ENCODE measurements at places on chromosomes 1 and 21.
A peak's percentile ranks its signal among the peaks of the same experiment; 100 is the strongest.

- peak; percentile 14 for DNase-seq
Measured at GRCh38 chr1:55129194-55129728, 85.9 kb downstream of the USP24 start.

GRCh38 chr1:54606096-54606989, 17.0 kb downstream of the FAM151A start:
- DNase-seq, result no peak

DNA sequence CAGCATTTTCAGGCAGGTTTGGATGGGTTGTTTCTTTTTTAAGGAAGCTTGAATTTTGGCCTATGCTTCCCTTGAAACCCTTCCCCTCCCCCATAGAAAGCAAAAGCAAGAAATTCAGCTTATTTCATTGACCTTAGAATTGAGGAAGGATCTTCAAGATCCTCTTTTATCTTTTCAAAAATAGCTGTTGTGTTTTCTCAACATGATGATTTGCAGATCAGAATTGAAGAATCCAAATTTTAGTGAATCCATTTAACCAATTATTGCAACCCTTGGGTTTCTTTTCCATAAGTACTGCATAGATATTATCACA, 73.7 kb downstream of the LRRC8C start:
- no peak for DNase-seq

GRCh38 chr1:235366286-235366685, 941 bp upstream of the TBCE start:
- DNase-seq, result no peak

GRCh38 chr1:8410791-8411190, 92.9 kb downstream of the SLC45A1 start:
- no peak for DNase-seq
